ENCODE measurements at places on chromosomes 4 and X.

GRCh38 chr4:153780876-153781275 is 8.0 kb downstream of the SFRP2 start:
- no peak for DNase-seq

DNA sequence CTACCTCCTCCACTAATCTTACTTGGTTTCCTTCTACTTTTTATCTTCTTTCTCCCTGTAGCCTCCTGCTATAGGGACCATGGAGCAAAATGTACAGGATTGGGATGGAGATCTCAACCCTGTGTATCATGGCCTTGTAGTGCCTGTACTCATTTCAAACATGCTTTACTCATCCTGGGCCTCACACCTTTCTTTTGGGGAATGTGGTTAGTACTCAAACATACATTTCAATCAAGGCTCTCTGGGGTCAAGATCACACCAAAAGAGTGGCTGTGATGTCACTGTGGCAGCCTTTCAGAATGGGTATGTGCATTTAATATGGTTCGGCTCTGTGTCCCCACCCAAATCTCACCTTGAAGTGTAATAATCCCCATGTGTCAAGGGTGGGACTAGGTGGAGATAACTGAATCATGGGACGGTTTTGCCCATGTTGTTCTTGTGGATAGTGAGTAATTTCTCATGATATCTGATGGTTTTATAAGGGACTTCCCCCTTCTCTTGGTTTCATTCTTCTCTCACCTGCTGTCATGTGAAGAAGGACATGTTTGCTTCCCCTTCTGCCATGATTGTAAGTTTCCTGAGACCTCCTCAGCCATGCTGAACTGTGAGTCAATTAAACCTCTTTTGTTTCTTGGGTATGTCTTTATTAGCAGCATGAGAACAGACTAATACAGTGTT is 205.1 kb downstream of the RASL11B start:
- DNase-seq = no peak

DNA sequence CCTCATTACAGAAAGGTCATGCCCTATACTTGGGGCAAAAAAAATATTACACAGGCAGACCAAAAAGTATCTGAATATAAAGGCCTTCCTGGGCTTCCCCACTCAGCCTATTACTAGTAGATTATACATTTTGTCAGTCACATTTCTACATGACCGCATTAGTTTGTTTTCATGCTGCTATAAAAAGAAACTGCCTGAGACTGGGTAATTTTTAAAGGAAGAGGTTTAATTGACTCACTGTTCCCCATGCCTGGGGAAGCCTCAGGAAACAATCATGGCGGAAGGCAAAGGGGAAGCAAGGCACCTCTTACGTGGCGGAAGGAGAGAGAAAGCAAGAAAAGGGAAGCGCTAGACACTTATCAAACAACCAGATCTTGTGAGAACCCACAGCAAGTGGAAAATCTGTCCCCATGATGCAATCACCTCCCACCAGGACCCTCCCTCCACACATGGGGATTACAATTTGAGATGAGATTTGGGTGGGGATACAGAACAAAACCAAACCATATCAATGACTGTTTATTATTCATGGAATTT is 1312.0 kb downstream of the PCDH7 start:
- no peak for DNase-seq

- no peak for DNase-seq
Observed at GRCh38 chr4:187811591-187811990, 184.0 kb upstream of the ZFP42 start.

DNA sequence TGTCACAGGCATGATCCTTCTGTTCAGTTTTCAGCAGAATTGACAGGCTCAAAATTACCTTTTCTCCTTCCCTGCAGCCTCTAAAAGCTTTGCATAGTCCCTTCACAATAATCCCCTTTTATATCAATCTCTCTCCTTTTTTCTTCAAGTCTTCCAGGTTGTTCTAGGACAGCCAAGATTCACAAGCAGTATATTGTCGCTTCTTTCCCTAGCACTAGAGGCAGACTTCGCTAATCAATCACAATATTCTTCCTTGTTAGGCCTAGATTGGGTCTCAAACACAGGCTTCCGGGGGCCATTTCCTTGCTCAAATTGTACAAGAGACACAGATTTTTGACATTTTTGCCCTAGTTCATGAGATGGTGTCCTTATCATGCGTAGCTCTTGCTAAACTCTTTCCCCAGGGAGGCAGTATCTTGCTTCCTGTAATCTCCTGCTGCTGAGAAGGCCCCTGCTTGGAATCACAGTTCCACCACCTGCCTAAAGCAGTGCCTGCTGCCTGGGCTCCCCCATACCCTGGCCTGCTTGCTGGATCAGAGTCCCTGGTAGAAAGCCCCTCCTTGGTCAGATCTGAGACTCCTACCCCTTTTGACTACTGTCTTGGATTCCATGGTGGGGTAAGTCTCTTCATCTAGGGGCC is 57.3 kb downstream of the DMP1 start:
- no peak for DNase-seq

DNA sequence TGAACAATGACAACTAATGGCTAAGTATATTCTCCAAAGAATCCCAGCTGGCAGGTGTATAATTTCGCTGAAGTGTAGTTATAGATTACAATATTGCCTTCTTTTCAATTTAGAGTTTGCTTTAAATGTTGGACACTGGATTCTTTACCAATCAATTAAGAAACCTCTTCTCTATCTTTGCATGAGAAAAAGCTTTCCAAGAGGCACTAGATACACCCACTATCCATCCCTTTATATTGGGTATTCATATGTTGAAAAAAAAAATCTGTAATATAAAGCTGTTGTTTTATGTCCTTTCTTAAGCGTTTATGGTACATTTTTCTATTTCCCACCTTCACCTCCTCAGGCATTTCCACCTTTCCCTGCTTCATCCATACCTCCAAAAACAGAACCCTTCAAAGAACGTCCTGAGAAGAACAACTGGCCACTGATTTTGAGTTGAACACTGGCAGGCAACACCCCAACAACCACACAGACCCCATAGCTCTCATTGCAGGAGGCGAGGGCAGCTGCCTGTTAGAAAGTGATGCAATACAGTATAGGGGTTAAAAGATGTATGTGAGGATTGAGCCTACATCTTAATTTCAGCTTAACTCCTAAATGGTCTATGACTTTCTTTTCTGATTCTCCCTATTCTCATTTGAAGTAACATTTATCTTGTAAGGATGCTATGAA is 11.8 kb downstream of the ADH6 start:
- no peak for DNase-seq

GRCh38 chrX:119880552-119881437 is 9.2 kb downstream of the NDUFA1 start:
- DNase-seq = no peak

DNA sequence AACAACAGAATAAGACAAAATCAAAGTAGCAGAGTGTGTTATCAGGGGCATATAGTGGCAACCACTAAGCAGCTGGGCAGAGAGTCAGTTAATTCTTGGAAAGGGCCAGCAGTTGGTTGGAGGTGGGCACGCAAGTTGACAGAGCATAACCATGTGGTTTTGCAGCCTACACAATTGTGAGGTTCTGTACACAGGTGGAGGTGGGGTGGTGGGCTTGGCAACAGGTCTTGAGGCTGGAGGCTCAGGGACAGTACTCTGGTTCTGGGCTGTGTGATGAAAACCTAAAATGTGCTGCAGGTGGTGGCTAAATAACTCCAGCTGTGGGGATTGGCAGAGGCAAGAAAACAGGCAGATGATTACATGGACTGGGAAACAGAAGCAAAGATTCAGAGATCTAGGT is 1112.7 kb downstream of the PDHA2 start:
- no peak for DNase-seq

GRCh38 chrX:4787971-4788370 is 1074.5 kb upstream of the PRKX start:
- no peak for DNase-seq

Measured in stimulated activated CD4-positive, alpha-beta T cell treated with anti-CD3 and anti-CD28 coated beads, TNF-alpha, amount 100 ng/mL, for 1 hour (primary cell).